ENCODE measurements at places on chromosomes 6 and 20.

DNA sequence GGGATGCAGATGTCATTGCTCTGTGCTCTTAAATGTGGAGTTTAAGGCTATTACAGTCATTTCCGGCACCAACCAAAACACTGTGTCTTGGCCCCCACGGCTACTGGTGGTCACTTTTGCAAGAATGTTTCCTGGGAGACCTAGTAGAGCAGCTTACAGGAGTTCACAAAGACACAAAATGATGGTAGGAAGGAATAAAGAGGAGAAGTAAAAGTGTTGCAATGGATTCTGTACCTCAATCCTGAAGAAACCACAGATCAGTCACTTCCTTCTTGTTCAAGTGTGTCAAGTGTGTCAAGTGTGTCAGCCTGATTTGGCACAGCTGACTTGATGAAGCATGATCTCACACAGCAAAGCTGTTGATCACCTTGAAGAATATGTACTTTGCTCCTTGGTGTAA is 344.0 kb downstream of the PLCB1 start:
- no peak for DNase-seq

GRCh38 chr6:169559592-169559991 is 142.2 kb downstream of the WDR27 start:
- no peak for DNase-seq

DNA sequence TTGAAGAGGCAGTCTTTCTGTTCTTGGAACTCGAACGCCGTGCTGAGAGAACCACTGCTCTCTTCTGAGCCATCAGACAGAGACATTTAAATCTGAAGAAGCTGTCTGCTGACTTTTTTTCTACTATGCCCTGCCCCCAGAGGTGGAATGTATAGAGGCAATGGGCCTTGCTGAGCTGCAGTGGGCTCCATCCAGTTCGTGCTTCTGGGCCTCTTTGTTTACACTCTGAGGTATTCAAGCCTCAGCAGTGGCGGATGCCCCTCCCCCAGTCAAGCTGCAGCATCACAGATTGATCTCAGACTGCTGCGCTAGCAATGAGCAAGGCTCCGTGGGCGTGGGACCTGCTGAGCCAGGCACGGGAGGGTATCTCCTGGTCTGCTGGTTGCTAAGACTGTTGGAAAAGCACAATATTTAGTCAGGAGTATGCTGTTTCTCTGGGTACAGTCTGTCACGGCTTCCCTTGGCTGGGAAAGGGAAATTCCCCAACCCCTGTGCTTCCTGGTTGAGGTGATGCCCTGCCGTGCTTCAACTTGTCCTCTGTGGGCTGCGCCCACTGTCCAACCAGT is 526.8 kb downstream of the CD109 start:
- DNase-seq, result no peak

DNA sequence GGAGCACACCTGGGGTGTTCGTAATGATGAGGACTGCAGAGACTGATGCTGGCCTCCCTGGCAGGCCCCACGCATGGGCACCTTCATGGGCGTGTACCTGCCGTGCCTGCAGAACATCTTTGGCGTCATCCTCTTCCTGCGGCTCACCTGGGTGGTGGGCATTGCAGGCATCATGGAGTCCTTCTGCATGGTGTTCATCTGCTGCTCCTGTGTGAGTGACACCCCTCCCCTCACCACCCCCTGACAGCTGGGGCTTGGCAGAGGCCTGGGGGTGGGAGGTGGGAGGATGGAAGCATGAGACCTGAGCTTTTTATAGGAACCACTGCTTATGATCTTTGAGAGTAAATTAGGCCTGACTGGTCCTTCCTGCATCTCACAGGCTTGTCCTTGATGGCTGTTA is 6.7 kb downstream of the SLC12A5 start:
- no peak for DNase-seq

- DNase-seq, result no peak
These were observed 102.3 kb downstream of the EDN3 start for GRCh38 chr20:59402681-59403080.

Measured in AG08396 (cell line).